ENCODE measurements at places on chromosomes 6 and 20. TPM values are rescaled to one million over a fixed set of nuclear protein-coding genes. Genes with fewer than 3 reads are reported as not detected.
A peak's percentile ranks its signal among the peaks of the same experiment; 100 is the strongest.

- DNase-seq: peak; percentile 72
Measured at GRCh38 chr20:31674895-31675827, 37.4 kb downstream of the COX4I2 start.

- no peak for DNase-seq
Measured at GRCh38 chr6:38012573-38012972, 193.0 kb downstream of the ZFAND3 start.

GRCh38 chr20:53559816-53560215, 33.8 kb downstream of the ZNF217 start:
- DNase-seq: no peak

DNA sequence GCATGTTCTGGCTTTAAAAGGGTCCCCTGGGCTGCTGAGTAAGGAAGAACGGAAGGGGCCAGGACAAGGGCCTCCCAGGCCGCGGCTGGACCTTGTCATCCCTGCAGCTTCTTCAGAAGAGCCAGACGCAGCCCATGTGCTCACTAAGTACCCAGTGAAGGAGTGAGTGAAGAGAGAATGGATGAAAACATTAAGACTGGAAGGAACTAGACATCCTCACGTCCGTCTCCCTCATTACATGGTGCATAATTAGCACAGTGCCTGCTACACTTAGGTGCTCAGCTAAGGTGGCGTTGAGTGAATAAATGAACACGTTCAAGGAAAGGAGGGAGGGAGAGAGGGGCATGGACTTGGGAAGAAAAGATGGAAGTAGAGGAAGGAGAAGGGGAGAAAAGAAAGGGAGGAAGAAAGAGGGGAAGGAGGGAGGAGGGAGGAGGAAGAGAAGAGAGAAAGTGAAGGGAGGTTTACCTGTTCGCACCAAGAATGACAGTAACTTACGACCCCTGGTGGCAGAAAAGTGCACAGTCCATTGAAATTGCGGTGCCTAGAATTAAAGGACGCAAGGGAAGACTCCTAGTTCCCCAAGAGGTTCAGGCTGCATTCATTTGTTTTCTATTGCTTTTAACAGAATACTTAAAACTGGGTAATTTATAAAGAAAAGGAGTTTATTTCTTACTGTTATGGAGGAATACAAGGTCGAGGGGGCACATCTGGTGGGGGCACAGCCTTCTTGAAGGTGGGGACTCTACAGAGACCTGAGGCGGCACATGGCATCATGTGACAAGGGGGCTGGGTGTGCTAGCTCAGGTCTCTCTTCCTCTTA, 8.0 kb downstream of the TP53RK start:
- DNase-seq: peak; percentile 75

The SLC24A3 gene
- 19.9 TPM for total RNA-seq
